ENCODE measurements at places on chromosomes 7 and 10.
A peak's percentile ranks its signal among the peaks of the same experiment; 100 is the strongest.

DNA sequence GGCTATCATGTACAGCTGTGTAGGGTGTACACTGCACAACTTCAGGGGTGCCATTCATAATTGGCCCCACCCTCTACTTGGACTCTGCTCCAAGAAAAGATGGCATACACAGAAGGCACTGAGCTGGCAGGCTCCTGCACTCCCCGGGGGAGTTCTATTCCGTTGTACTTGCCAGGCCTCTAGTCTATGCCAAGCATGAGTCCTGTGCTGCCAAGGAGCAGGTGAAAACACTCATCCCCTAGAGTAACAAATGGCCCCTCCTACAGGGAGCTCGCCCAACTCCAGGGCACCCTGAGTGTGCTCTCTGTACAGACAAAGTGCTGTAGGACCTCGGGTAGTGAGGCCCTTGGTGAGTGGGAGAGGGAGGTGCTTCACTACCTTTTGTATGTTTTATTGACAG lies 127.2 kb downstream of the SLIT1 start:
- DNase-seq, result no peak

DNA sequence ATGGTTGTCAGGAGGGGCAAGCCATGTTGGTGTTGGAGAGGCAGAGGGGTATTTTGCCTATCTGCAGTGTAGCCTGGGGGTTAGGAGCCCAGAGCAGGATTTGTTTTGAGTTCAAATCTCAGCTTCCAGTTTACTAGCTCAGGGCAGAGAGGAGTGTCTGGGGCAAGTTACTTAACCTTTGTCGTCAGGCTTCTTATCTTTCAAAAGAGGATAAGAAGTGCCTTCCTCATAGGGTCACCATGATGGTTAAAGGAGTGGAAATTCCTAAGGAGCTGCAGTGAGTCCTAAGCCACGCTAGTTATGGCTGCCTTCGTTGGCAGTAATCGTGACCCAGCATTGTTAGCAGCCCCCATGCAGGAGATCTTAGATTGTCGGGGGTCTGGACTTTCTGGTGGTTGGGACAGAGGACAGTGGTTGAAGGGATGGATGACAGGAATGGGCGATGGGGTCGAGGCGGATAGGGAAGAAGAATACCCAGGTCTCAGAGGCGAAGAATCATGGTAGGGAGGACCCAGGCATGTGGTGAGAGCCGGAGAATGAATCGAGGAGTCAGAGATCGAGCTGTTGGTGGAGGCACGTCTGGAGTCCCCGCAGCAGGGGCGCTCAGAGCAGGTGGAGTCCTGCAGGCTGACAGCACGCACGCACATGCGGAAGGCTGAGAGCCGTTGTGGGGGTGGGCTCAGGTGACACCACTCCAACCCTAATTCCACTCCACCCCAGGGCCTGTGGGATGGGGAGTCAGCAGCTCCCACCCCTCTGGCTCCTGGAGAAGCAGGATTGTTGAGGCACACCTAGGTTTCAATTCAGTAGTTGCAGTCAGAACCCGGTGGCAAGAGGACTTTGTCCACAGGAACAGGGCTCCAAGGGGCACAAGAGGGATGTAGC lies 11.6 kb downstream of the ADCK2 start:
- no peak for DNase-seq

- DNase-seq, result no peak
Measured at GRCh38 chr10:77939561-77940001, 13.0 kb upstream of the DLG5 start.

GRCh38 chr10:93670372-93670771 lies 32.0 kb downstream of the FRA10AC1 start:
- no peak for DNase-seq

GRCh38 chr7:150964593-150965111 lies 13.5 kb downstream of the KCNH2 start:
- DNase-seq, result peak; percentile 83

DNA sequence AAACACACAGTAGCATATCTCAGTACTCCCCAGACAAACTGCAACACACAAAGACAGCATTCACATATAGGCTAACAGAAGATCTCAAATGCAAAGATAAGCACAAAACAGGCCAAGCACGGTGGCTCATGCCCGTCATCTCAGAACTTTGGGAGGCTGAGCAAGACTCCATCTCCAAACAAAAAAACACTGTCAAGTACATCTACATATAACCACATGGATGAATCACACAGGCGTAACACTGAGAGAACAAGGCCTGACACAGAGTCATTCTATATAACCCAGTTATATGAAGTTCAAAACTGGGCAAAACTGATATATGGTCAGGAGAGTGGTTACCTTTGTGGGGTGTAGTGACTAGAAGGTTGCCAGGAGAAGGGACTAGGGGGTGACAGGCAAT lies 506.4 kb downstream of the KCNMA1 start:
- DNase-seq, result no peak

- DNase-seq, result no peak
Measured at GRCh38 chr7:136665878-136666509, 202.5 kb upstream of the CHRM2 start.

DNA sequence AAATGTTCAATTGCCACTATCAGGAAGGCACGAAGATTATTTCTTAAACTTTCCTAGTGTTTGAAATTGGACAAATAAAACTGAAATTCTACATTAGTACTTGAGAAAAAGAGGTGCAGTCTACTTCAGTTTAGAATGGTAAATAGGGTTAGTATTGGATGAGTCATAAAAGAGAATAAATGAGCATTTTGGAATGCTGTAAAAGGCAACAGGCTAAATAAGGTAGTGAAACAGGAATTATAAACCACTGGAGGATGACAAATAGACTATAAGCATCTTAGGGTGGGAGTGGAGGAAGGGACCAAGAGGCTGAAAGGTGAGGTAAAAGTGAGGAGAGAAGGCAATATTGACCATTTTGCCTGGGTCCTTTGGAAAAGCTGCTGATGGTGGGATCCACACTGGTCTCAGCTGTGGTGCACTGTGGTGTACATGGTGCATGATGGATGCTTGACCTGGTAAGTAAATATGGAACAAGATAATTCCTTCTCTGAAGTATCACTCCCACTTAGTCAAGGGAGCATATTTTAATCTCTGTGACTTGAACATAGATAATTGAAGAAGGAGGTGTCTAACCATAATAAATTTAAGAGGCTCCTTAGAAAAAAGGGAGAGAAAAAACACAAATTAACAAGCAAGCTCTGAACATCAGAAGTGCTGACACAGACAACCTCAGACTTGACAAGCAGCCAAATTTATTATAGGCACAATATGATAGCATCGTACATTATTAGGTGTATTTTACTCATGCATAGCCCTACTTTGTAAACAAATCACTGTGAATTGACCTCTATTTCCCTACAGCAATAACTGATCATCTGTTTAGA lies 76.4 kb upstream of the SCIN start:
- DNase-seq, result no peak

GRCh38 chr7:115816318-115816974 lies 214.1 kb downstream of the TFEC start:
- DNase-seq, result no peak

- DNase-seq, result no peak
Measured at GRCh38 chr10:50636618-50637579, 13.1 kb upstream of the SGMS1 start.

DNA sequence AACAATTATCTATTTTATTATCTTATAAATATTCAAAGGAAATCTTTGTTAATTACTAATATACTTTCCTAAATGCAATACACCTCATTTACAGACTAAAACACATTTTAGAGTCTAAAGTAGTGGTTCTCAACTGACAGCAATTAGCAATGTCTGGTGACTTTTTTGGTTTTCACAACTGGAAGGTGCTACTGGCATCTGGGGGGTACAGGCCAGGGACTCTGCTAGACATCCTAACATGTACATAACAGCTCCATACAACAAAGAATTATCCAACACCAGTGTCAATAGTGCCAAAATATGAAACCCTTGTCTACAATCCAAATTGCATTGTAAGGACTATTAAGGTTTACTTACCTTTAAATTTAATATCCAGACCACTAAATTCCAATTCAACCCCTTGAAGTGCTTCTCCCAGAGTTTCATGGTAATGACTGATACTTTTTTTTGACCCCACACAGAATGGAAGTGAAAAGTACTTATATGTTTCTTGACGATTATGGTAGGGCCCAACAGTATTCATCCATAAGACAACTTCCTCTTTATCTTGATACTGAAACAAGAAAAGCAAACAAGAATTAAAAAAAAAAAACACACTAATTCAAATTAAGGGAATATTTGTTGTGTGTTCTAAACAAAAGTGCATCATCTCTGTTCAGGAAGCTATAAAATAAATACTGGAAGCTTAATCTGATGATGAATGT lies 10.4 kb downstream of the TM9SF3 start:
- DNase-seq, result no peak

- no peak for DNase-seq
Measured at GRCh38 chr7:137949416-137950262, 52.2 kb downstream of the CREB3L2 start.

- DNase-seq, result no peak
Measured at GRCh38 chr10:2079603-2080078, 342.3 kb upstream of the ADARB2 start.

DNA sequence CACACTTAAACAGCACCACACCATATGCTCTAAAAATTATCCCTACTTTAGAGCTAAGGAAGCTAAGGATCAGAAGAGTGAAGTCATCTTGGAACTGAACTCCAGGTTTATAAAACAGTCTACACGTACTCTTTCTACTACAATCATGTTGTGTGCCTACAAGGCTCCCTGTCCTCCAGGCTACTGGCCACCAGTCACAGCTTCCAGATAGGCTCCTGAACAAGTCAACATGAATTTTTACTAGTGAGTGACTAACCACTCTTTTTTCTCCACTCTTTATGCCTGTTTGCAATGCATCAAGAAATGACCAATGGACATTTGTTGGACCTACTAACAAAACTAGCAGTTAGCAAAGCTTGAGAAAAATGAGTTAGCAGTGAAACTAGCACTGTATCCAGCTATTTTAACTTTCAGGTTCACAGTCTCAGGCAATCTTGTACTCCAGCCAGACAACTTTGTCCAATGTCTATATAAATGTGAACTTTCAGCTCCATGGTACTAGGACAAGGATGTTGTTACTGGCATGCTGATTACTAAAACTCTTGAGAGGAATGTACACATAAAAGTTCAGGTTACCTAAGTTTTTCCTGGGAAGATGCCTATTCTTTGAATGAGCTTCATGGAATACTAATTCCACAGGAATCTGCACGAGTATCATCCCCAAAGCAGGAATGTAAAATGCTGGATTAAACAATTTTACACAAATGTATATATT lies 180.0 kb downstream of the BTAF1 start:
- DNase-seq, result no peak

DNA sequence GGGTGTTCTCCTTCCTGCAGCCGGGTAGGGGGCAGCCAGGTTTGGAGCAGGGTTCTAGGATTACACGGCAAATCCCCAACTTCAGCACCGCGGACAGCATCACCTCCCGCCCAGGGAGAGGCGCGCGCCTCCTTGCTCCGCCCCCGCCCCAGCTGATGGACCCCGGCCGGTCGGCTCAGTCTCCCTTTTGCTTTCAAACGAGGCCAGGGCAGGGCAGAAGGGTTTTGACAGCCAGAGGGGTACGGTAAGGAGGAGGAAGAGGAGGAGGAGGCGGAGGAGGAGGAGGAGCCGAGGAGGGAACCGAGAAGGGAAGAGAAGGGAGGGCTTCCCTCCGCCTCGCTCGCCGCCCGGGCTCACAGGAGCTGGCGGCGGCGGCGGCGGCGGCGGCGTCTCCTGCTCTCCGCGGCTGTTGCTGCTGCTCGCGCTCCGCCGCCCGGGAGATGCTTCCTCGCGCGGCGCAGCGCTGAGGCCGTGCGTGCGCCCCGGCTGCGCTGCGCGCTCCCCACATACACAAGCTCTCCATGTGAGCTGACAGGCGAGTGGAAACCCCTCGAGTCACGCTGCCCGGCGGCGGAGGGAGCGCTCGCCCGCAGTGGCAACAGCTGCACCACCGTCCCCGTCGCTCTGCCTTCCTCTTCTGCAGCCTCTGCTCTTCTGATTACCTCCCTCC lies 615 bp upstream of the CNTNAP2 start:
- peak; percentile 83 for DNase-seq

DNA sequence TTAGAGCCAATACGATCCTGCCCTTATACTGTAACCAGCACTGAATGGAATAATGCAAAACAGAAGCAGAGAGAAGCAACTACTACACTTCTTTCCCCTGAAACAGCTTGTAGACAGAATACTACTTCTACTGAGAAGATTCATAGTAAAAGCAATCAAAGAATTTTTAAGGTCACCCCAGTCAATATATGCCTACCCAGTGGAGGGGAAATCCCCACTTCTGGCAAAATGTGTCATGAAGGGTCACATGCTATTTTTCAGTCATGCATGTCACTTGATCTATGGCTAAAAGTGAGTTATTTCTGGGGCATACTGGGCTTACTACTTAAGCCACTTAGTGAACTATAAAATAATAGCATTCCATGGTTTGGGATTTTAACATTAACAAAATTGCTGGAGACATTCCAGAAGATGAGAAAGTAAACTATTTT lies 25.6 kb downstream of the IRF5 start:
- no peak for DNase-seq

DNA sequence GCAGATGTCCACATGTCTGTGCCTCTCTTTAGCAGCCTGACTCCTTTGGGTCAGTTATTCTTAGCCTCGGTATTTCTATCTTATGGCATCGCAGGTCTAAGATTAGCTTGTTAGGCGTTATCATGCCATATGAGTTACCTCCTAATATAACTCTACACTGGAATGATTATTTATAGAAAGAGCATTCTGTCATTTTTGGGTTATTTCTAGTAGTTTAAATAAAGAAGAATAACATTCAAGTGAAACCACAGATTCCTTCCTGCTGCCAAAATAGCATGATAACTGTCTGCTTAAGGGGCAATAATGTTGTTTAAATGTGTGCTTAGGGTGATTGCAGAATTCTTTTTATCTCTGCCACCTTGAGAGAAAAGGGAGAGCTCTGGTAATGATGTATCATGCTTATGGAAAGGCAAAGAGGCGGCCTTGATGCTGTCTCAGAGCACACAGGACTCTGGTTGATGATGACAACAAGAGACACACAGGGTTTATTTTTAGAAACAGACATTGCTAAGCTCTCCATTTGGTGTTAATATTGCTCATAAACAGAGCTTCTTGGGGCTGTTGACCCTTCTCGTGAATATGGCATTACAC lies 10.4 kb downstream of the HDAC9 start:
- DNase-seq, result no peak
